ENCODE measurements at places on chromosomes 2 and 18.

GRCh38 chr18:77969972-77970371 lies 720.3 kb downstream of the GALR1 start:
- no peak for DNase-seq

- peak; percentile 78 for DNase-seq
Observed at GRCh38 chr2:235611756-235612155, 117.9 kb downstream of the AGAP1 start.

DNA sequence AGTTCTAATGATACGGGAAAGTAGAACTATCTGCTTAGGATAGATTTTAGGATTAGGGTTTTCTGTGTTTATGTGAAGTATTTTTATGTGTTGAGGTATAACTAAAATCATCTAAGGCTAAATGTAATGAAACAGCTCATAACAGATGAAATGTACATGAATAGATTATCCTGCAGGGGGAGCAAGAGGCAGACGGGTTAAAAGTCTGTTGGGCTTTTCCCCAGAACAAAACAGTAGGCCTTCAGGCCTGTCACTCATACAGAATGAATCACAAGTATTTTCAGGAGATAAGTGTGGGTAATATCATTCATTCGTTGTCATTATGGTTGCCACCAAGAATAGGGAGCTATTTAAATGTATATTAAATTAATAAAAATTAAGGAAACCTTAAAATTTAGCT lies 107.9 kb upstream of the IL1R2 start:
- DNase-seq = no peak

DNA sequence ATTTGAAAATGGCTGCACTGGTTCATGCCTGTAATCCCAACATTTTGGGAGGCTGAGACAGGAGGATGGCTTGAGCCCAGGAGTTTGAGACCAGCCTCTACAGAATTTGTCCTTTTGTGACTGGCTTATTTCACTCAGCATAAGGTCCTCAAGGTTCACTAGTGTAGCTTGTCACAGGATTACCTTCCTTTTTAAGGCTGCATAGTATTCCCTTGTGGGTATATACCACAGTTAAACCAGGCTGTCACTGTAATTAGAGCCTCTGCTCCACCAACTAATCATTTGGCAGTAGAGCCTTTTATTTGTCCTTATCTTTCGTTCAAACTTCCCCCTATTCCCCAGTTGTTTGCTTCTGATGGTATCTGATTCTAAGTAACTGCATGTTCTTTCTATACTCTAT lies 50.4 kb upstream of the SELENOI start:
- no peak for DNase-seq

DNA sequence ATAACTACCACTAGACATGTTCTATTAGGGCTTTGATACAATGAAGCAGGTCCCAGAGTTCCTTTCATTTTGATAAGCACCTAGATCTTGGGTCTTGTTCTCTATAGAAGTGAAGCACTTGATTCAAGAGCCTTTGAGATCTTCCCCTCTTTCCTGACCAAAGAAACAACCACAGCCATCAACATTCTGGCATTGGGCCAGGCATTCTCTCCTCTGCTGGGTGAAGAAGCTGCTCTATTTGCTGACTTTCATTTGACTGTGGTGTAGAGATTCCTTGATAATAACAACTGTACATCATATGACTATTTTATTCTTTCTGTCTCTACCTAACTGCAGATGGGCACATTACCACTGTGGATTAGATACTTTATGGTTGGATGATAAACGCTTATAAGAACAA lies 96.6 kb upstream of the LYPD1 start:
- no peak for DNase-seq

DNA sequence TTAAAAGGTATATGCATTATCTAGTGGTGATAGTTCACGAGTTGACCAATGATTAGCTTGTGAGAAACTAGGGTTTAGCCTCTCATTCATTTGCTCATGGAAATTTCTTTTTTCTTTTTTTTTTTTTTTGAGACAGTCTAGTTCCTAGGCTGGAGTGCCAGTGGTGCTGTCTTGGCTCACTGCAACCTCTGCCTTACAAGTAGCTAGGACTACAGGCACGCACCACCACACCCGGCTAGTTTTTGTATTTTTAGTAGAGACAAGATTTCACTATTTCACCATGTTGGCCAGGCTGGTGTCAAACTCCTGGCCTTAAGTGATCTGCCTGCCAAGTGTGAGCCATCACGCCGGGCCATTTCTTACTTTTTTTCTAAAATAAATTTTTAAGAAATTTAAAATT lies 14.0 kb downstream of the KDM3A start:
- no peak for DNase-seq

GRCh38 chr2:214545898-214546542 lies 135.2 kb downstream of the VWC2L start:
- DNase-seq = no peak

GRCh38 chr18:35973650-35974049 lies 1.2 kb downstream of the RMP24 start:
- DNase-seq = no peak

Measured in NCI-H524 (cell line).